ENCODE measurements at places on chromosomes 16 and 17.

DNA sequence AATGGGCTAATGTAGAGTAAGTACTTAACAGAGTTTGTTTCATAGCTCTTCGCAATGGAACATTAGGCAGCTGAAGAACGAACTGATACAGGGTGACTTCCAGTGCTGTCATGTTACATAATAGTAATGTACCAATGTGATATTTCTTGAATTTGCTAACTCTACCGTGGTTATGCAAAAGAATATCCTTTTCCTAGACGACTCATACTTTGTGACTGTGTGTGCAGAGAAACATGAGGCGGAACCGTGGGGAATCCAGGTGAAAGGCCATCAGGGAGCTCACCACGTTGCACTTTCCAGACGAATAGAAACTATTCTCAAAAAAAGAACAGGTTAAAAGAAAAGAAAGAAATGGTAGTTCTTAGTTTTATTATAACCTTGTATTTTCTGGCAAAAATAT is 13.2 kb downstream of the NOB1 start:
- DNase-seq, result no peak

GRCh38 chr16:71552698-71553503 is 24.0 kb downstream of the TAT start:
- DNase-seq, result no peak

- no peak for DNase-seq
Observed at GRCh38 chr16:16059895-16060590, 110.6 kb downstream of the ABCC1 start.

- DNase-seq, result no peak
Observed at GRCh38 chr17:20966870-20967269, 75.9 kb downstream of the USP22 start.

- no peak for DNase-seq
Observed at GRCh38 chr17:80451104-80451775, 25.2 kb downstream of the NPTX1 start.

DNA sequence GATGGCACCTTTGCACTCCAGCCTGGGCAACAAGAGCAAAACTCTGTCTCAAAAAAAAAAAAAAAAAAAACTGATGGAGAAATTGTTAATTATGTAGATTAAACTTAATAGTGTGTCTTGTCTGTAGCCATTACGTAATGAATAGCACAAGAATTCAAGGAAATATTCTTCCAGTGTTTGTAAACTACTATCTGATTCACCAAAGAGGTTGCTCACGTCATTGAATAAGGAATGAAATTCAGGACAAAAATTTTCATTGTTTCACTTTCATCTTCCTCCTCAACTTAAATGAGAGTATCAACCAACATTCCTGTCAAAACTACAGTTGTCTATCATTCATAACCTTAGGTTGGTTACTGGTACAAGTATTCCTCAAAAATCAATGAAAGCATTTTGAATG is 30.7 kb upstream of the MYO18A start:
- DNase-seq, result no peak

- DNase-seq, result no peak
Observed at GRCh38 chr16:17076092-17076754, 394.5 kb downstream of the XYLT1 start.

GRCh38 chr17:78317794-78318400 is 42.0 kb downstream of the SOCS3 start:
- DNase-seq, result no peak

- no peak for DNase-seq
Observed at GRCh38 chr17:18129041-18129502, 20.5 kb downstream of the MYO15A start.

DNA sequence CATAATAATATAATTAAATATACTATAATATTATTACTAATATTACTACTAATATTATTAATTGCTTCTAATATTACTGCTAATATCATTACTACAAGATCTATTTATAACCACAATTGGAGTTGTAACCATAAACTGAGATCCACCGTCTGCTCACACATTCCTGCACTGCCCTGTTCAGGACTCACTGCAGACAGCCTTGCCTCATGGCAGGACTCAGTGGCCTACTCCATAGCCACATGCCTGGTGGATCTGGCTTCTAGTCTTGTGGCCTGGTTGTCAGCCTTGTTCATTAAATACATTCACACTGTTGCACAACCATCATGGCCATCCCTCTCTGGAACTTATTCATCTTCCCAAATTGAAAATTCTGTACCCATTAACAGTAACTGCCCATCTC is 48.0 kb downstream of the SRL start:
- no peak for DNase-seq

DNA sequence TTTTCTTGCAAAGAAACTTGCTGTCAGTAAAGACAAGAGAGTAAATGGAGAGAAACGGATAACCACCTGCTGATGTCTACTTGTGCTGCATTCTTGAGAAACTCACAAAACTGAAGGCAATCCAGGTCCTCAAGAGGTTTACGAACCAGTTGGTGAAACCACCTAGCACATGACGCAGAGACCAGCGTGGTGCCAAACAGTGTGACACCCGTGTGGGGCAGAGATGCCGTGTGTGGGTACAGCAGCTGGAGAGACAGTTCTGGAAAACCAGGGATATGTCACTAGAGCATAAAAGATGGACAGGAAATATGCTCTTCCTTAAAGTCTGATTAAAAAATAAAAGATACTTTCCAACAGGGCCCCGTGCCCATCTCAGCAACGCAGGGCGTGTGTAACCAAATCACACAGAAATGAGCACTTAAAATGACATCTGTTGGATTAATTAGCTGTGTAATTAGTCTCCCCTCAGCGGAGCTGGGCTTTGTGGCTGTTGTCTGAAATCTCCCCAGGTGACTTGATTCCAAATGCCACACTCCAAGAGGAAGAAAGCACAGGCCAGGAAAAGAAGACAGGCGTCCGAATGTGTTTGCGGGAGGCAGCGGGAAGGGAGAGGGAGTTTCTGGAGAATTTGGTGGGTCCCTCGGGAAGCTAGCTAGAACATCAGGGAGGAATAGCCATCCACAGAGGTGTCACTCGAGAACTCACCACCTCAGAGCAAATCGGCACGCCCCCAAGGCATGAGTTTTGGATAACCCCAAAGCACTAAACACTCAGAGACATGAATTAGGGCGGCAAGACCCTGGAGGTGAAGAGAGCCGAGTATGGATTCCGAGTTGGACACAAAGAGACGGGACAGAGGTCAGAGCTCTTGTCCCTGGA is 109.8 kb downstream of the ZFHX3 start:
- DNase-seq, result no peak

- DNase-seq, result peak; percentile 84
Observed at GRCh38 chr17:40177275-40177874, at the start of gene RAPGEFL1. TSS of gene RAPGEFL1 (plus strand) at chr17:40177470. CDS start at chr17:40177862, 392 bp downstream.

- no peak for DNase-seq
Observed at GRCh38 chr16:23754594-23755483, at the start of gene CHP2. TSS of gene CHP2 (plus strand) at chr16:23755026. CDS start at chr16:23755050, 24 bp downstream.

DNA sequence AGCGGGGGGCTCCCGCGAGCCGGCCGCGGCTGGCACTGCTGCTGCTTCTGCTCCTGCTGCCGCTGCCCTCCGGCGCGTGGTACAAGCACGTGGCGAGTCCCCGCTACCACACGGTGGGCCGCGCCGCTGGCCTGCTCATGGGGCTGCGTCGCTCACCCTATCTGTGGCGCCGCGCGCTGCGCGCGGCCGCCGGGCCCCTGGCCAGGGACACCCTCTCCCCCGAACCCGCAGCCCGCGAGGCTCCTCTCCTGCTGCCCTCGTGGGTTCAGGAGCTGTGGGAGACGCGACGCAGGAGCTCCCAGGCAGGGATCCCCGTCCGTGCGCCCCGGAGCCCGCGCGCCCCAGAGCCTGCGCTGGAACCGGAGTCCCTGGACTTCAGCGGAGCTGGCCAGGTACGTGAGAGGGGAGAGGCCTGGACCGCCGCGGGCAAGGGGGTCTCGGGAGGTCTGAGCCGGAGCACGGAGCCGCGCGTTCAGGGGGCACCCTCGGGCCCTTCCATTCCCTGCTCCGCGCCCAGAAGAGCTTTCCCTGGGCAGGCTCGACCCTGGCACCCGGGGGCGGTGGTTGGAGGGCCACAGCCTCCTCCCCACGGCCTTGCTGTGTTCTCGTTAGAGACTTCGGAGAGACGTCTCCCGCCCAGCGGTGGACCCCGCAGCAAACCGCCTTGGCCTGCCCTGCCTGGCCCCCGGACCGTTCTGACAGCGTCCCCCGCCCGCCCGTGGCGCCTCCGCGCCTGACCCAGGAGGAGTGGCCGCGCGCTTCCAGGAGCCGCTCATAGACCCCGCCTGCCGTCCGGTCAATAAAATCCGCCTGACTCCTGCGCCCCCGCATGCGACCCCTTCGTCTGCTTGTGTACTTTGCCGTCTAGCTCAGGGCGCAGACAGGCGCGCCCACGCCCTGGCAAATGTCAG is 591 bp downstream of the NPW start:
- DNase-seq, result no peak

DNA sequence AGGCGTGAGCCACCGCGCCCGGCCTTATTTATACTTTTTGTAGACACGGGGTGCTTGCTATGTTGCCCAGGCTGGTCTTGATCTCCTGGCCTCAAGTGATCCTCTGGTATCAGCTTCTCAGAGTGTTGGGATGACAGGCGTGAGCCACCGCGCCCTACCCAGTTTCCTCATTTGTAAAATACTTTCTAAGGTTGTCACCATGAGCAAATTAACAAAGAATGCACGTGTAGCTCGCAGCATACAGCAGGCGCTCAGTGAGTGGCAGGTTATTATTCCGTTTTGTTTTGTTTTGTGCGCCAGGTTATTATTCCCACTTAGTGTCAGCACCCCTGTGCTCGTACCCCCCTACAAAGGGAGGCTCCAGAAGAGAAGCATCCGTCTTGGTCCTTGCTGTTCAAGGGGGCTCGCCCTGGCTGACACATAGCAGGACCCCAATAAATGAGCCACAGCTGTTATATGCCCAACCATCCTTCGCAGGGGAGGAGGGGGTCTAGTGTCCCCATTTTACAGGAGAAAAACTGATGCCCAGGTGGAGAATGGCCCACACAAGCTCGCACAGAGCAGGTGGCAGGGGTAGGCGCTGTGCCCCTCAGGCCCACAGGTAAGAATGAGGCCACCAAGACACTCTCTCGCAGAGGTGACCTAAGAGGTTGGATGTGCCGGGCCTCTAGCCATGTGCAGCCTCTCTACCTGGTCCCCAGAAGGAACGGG is 686 bp upstream of the MIEF2 start:
- no peak for DNase-seq

DNA sequence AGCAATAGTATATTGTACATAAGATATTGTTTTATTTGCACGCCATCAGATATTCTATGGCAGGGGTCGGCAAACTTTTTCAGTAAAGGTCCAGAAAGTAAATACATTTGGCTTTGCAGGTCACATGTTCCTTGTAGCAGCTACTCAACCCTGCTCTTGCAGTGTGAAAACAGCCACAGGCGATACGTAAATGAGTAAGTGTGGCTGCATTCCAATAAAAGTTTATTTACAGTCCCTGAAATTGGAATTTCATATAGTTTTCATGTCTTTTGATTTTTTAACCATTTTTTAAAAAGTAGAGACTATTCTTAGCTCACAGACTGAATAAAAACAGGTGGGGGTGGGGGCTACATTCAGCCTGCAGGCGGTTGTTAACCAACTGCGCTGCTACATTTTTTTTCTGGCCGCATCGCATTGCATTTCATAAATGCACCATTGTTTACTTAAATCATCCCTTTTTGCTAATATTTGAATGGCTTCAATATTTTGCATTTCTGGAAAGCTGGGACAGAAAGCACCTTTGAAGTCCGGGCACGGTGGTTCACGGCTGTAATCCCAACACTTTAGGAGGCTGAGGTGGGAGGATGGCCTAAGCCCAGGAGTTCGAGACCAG is 50.5 kb upstream of the HAPSTR1 start:
- no peak for DNase-seq

DNA sequence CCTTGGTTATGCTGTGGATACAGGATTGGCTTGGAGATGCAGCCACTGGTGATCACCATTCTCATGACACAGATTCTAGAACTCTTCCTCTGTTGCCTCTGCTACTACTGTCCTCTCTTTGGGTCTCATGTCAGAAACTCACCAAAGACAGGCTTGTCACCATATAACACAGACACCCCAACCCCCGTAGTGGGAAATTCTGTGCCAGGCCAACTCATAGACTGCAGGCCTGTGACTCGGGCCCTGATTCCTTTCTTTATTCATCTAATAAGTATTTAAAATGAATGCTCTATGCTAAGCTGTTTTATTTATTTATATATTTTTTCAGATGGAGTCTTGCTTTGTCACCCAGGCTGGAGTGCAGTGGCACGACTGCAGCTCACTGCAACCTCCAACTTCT is 9.5 kb downstream of the CYB5D2 start:
- DNase-seq, result no peak

- DNase-seq, result no peak
Observed at GRCh38 chr16:30490210-30490609, 17.7 kb downstream of the ITGAL start.

GRCh38 chr17:14101976-14102375 is 32.7 kb downstream of the COX10 start:
- no peak for DNase-seq

DNA sequence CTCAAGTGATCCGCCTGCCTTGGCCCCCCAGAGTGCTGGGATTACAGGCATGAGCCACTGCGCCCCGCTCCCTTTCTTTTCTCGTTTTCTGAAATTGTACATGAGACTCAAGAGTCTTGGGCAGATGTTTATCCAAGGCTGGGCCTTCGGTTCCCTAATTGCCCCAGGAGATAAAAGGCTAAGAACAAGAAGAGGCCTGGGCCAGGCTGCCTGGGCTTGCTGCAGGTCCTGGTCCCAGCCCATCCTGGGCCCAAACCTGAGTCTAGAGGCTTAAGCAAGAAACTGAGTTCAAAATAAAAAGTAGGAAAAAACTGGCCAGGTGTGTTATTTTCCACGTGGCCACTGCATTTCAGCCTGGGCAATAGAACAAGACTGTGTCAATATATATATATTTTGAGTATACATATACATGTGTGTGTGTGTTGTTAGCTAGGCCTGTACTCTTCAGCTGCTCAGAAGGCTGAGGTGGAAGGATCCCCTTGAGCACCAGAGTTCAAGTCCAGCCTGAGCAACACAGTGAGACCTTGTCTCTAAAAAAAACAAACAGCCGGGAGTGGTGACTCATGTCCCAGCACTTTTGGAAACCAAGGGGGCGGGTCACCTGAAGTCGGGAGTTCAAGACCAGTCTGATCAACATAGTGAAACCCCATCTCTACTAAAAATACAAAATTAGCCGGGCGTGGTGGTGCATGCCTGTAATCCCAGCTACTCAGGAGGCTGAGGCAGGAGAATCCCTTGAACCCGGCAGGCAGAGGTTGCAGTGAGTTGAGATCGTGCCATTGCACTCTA is 6.8 kb upstream of the CLUH start:
- no peak for DNase-seq

GRCh38 chr17:6020376-6021010 is 49.7 kb upstream of the WSCD1 start:
- no peak for DNase-seq

GRCh38 chr17:75147878-75148546 is 6.3 kb downstream of the JPT1 start:
- no peak for DNase-seq

GRCh38 chr16:79136955-79137354 is 463.6 kb downstream of the MAF start:
- no peak for DNase-seq

- DNase-seq, result no peak
Observed at GRCh38 chr16:2469399-2470233, 1.5 kb upstream of the NTN3 start.

DNA sequence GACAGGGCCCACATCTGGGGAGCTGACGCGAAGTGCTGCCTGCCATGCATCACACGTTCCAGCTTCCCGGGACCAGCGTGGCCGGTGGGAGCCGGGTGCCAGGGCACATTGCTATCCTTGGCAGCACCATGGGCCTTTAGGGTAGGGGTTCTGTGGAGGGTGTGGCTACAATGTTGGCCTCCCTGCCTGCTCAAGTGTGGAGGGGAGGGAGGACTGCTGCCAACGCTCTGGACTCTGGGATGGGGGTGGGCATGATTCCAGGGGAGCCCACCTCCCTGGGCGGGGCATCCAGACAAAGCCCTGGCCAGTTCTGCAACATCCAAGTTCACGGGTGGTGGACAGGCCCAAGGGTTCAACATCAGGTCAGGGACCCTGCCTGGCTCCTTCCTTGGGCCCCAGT is 13.9 kb downstream of the GRB7 start:
- no peak for DNase-seq

Data from CD4-positive, alpha-beta T cell treated with Interleukin-6 at 100 ng/mL for 8 hours (primary cell).